ENCODE measurements at places on chromosomes 6 and 20.

- DNase-seq = no peak
Observed at GRCh38 chr20:17520583-17520982, 10.6 kb downstream of the BFSP1 start.

DNA sequence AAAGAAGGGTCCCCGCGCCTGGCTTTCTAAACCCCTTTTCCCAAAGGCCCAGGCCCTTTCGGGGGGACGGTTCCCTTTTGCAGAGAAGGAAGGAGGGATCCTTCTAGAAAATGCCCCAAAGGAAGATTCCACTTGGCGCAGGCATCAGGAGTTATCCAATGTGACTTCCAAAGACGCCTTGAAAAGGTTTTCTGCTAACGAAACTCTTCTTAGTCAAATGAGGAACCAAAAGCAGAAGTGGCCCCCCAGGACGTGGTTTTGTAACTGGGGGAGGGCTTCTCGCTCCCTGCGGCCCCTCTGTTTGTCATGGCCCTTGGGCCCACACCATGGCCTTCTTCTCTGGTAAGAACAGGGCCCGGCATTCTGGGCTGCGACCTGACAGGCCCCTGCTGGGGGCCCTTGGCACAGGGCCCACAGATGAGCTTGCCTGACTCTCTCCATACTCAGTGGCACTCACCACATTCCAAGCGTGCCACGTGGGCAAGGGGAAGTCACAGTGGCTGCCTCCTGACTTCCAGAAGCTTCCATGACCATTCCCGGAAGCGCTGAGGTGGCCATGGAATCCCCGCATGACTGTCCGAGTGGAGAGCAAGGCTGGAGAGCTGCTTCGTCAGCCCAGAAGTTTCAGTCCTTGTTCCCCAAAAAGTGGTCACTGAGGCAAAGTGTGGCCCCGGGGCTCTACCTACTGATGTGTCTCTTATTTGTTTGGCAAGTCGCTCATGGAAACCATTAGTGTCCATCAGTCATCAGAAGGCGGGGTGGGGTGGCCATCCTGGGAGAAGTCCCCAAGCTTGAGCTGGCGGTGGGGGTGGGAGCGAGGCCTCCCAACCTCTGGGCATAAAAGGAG, 834 bp upstream of the CTSZ start:
- no peak for DNase-seq

GRCh38 chr6:56188429-56188828, 59.0 kb downstream of the COL21A1 start:
- no peak for DNase-seq

DNA sequence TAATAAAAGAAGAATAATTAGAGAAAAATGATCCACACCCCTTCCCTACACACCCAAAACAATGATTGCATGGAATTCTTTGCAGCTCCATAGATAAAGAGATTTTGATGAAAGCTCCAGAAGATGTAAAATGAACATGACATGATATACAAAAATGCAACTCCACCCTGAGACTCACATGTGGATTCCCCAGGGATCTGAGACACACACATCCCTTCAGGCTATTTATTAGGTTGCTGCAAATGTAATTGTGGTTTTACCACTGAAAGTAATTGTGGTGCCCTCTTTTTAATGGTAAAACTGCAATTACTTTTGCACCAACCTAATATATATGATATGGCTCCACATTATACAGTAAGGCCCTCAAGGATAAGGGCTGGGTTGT, 40.4 kb upstream of the TBC1D7 start:
- DNase-seq = no peak

All from T-helper 17 cell (primary cell).